Stimulated activated CD8-positive, alpha-beta memory T cell treated with anti-CD3 and anti-CD28 coated beads, Interleukin-7, amount 100 ng/mL, for 4 hours (primary cell): ENCODE measurements at places on chromosomes 16 and 17.
A peak's percentile ranks its signal among the peaks of the same experiment; 100 is the strongest.

DNA sequence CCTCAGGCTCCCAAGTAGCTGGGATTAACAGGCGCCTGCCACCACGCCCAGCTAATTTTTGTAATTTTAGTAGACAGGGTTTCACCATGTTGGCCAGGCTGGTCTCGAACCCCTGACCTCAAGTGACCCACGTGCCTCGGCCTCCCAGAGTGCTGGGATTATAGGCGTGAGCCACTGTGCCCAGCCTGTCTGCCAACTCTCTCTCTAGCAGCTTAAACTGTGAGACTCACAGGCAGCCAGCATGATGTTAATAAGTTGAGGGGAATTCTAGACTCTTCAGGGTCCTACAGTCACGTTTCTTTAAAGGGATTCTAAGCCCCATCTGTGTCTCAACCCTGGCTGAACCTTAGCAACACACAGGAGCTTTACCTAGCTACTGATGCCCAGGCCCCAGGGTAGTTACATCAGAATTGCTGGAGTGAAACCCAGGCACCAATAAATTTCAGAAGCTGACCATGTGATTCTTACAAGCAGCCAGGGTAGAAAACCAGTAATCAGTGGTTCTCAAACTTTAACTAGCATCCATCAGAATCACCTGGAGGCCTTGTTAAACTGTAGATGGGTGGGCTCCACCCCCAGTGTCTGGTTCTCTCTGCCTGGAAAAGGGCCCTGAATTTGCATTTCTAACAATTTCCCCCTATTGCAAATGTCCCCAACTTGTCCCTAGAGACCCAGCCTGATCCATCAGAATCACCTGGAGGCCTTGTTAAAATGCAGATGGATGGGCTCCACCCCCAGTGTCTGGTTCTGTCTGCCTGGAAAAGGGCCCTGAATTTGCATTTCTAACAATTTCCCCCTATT, 30.7 kb downstream of the GPRC5B start:
- no peak for DNase-seq

- no peak for DNase-seq
These were observed 282.6 kb downstream of the IRF8 start for GRCh38 chr16:86181526-86181925.

- DNase-seq = no peak
These were observed 12.7 kb downstream of the COX4I1 start for GRCh38 chr16:85812031-85812807.

DNA sequence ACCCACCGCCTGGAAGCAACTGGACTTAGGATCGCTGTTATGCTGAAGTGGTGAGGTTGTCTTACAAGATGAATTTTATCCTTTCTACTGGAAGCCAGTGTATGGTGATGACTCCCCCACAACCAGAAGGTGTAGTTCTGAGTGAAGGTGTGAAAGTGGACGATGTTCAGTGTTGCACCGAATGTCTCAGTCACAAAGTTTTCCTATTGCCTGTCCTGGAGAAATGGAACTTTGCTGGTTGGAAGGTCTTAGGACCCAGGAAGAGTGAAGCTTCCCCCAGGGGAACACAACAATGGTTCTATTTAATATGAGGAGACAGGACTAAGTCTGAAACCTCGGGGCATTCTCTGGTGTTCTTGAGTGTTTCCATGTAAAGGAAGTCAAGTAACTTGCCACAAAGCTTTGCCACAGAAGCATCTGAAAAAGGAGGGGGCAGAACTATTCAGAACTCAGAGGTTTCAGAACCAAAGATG, 44.2 kb downstream of the USP22 start:
- no peak for DNase-seq

DNA sequence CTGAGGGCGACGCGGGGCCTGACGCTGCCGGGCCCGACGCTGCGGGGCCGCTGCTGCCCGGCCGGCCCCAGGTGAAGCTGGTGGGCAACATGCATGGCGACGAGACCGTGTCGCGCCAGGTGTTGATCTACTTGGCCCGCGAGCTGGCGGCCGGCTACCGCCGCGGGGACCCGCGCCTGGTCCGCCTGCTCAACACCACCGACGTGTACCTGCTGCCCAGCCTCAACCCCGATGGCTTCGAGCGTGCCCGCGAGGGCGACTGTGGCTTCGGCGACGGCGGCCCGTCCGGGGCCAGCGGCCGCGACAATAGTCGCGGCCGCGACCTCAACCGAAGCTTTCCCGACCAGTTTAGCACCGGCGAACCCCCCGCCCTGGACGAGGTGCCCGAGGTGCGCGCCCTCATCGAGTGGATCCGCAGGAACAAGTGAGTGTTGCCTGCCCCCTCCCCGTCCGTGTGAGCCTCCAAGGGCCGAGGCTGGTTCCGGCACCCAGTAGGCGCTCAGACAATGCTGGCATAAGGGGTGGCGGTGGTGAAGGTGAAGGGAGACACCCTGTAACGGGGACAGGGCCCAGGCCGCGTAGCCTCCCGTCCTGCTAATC, 676 bp downstream of the CPD start:
- DNase-seq = no peak

DNA sequence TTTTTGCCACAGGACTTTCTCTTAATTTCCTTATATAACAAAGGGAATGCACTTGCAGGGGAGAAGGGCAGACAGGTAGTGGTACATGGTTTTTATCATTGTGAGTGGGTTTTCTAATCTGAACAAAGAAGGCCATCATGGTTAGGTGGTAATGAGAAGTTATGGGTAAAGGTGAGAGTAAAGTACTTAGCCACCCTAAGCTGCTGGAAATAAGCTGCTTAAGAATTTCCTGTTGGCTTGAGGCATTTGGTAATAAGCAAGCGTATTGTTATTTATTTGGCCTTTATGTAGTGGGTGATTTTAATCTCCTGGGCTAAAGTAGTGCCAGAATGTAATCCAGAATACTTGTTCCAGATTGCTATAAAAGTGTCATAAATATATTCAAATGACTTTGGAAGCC, 27.1 kb downstream of the TAC4 start:
- no peak for DNase-seq

GRCh38 chr17:45096141-45096540, 35.0 kb downstream of the NMT1 start:
- DNase-seq = no peak

- no peak for DNase-seq
These were observed 3.6 kb downstream of the ALKBH5 start for GRCh38 chr17:18187226-18187625.

DNA sequence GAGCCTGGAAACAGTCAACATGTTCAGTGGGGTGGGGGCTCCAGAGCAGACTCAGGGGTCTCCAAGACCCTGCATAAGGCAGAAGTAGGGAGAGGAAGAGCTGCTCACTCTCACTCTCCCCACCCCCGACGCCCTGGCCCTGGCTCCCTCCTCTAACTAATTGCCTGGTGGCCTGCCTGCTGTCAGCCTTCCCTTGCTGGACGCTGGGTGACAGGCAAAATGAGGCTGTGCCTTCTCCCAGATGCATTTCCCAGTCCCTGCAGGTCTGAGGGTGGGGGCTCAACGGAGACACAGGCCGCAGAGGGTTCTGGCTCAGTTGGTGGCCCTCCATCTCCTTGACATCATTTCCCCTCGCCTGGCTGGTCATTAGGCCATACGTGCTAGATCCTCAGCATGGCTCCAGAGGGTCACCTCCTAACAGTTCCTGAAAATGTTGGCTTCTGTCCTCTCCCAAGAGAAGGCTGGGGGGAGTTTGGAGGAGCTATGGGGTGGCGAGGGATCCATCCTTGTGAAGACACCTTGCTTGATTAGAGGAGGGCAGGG, 1.4 kb downstream of the FMNL1 start:
- no peak for DNase-seq

DNA sequence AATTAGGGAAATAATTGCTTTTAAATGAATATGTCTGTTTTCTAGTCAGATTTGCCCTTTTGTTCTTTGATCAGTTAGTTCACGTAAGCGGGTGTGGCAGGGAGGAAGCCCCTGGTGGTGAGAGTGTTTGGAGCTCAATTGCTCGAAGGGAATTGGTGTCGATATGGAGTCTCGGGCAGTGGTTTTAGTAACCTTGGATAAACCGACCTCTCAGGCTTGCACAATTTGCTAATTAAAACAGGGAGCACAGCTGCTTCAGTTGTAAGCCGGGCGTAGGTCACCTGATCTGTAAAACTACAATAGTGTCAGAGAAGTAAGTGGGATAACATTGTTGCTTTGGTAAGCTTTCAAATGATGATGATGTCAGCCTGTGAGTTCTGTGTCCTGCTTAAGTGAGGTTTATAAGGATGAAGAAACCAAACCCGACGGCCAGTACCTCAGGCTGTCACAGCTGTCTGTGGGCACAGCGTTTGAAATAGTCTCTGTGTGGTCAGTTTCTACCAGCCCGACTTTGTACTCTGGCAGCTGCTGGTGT, 2.9 kb downstream of the ZNF750 start:
- no peak for DNase-seq

DNA sequence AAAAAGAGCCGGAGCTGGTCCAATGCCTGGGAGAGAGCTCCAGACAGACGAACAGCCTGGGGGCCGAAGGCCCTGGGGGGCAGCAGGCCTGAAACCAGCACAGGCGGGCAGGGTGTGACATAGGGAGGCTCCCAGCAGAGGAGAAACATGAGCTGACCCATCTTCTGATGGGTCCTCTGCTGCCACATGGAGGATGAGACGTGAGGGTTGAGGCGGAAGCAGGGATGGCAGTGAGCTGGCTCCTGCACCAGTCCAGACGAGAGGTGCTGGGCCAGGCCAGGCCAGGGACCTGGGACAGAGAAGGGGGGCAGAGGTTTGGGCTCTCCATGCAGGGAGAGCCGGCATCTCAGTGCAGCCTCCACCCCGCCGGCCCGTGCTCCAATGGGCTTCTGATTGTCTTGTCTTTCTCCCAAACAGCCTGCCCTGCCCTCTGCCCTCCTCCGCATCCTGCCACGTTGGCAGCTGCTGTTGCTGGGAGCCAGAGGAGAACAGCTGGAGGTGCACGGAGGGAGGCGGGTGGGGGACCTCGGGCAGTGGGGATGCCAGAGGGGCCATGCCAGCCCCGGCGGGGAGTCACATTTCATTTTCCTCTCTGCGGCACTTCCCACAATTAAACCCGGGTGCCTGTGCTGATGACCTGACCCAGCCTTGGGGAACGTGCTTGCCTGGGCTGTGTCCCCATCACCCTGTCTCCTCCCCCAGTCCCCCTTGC, 139.1 kb upstream of the GSE1 start:
- no peak for DNase-seq

- DNase-seq = no peak
These were observed 117.0 kb downstream of the ZNF778 start for GRCh38 chr16:89334461-89334860.

- no peak for DNase-seq
These were observed 32.1 kb downstream of the ABR start for GRCh38 chr17:1147664-1148063.

GRCh38 chr17:32746698-32747097, 130.2 kb downstream of the MYO1D start:
- no peak for DNase-seq

GRCh38 chr16:54722210-54722676, 208.4 kb upstream of the IRX5 start:
- DNase-seq = no peak

- no peak for DNase-seq
These were observed 52.9 kb downstream of the SNX11 start for GRCh38 chr17:48160177-48161081.

- no peak for DNase-seq
These were observed 25.3 kb upstream of the CORO6 start for GRCh38 chr17:29648005-29648404.

DNA sequence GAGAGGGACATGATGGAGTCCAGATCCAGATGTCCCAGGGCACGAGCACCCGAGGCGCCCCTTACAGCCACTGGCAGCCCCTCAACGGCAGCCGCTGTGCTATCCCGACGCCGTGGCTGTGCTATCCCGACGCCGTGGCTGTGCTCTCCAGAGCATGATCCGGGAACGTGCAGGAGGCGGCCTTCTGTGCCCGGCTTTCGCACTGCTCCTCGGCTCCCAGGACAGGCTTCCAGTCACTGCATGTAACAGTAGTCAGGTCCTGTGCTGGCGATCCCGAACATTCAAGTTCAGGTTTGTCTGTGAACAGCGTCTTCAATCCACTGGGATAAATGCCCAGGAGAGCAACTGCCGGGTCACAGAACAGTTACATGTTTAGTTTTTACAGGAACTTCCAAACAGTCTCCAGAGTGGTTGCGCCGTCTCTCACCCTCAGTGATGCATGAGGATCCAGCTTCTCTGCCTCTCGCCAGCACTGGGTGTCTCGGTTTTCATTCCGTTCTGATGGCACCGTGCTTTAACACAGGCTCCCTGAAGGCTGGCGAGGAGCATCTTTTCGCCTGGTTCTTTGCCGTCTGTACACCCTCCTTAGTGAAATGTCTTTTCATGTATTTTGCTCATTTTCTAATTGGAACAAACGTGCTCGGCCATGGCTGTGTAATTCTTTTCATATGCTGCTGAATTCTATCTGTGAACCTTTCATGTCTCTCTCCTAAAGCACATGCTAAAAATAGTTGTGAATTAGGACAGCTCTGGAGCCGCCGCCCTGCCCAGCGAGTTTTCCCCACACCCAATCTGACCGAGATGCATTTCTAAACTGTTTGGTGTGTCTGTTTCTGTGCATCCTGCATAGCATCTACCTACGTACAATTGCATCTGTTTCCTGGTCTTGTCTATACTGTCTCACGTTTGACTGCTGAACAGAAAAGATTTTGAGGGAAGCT, 72.6 kb upstream of the METRNL start:
- no peak for DNase-seq

GRCh38 chr17:78759203-78759968, 22.7 kb downstream of the CYTH1 start:
- no peak for DNase-seq

DNA sequence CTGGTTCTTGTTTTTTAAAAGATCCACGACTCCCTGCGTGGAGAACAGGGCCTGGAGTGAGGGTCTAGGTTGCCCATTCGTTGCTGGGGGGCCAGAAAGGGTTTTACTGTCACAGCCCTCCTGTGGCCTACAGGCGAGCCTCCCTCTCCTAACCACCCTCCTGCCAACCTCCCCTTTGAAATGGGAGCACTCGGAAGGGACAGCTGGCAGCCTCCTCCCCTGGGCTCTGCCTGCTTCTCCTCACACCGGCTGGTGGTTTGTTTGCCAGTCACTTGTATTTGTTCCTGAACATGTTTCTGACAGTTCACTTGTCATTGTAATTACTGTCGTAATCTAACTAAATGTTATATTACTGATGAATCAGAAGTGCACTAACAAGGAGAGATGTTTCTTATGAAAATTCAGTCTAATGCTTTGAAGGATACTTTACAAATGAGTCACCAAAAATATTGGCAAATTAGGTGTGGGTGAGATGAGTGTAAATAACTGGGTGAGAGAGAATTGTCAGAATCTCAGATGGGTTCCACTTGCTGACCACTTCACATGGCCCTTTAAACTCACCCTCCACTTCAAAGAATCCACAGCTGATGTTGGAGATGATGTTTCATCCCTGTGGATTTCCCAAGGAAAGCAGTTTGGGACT, 2.7 kb upstream of the SPPL2C start:
- no peak for DNase-seq

GRCh38 chr16:27374804-27375425, 27.1 kb upstream of the IL21R start:
- DNase-seq = peak; percentile 34

DNA sequence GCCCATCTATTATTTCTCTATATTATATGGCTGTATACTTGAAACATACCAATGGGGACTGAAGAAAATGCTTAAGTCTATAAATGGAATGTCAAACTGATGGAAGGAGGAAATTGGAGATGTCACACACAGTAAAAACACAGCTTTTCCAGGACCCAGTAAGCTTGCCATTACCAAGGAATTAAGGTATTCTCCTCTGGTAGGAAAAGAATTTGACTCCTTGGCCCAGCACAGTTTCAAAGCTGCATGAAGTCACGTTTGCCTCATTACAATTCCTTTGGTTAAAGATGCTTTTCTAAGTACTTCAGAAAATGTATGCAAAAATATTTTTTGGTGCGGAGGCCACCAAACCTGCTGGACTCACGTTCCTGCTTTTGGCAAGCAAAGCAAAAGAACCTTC, 48.5 kb downstream of the CDH13 start:
- no peak for DNase-seq

GRCh38 chr17:46035112-46035818, 36.2 kb downstream of the STH start:
- DNase-seq = no peak
